Naive thymus-derived CD4-positive, alpha-beta T cell (primary cell): ENCODE measurements at places on chromosomes 13 and 19.

- H3K36me3 ChIP-seq, result no peaks in the 10 kb centered on the region
- H3K27ac ChIP-seq, result no peak overlapping the region
- no peaks in the 10 kb centered on the region for H3K27me3 ChIP-seq
- no peak overlapping the region for H3K4me3 ChIP-seq
- DNase-seq, result no peak
These were observed 9.3 kb upstream of the RPS15 start for GRCh38 chr19:1428738-1429391.

GRCh38 chr19:19550485-19550929 is 12.4 kb downstream of the CILP2 start:
- H3K4me3 ChIP-seq, result no peak overlapping the region
- no peaks in the 10 kb centered on the region for H3K27me3 ChIP-seq
- no peaks in the 10 kb centered on the region for H3K36me3 ChIP-seq
- DNase-seq, result no peak
- H3K27ac ChIP-seq, result no peak overlapping the region
- H3K4me1 ChIP-seq, result no peaks in the 10 kb centered on the region

DNA sequence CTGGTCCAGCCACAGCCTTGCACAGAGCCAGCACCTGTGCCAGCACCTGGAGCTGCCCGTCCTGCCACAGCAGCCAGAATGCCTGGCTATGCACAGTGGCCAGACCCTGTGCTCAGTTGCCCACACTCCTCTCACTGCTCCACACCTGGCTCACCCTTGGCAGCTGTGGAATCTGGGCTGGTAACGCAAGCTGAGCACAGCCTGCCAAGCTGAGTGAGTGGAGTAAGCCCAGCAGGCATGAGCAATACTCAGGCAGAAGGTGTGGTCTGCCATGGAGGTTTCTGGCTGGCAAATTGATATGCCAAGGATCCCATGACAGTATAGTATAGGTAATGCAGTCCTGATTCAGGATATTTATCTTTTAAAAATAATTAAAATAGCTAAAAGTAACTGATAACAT is 122.2 kb downstream of the PCDH9 start:
- H3K4me1 ChIP-seq, result no peaks in the 10 kb centered on the region
- no peaks in the 10 kb centered on the region for H3K27me3 ChIP-seq
- no peak for DNase-seq
- H3K4me3 ChIP-seq, result no peak overlapping the region
- no peak overlapping the region for H3K27ac ChIP-seq

DNA sequence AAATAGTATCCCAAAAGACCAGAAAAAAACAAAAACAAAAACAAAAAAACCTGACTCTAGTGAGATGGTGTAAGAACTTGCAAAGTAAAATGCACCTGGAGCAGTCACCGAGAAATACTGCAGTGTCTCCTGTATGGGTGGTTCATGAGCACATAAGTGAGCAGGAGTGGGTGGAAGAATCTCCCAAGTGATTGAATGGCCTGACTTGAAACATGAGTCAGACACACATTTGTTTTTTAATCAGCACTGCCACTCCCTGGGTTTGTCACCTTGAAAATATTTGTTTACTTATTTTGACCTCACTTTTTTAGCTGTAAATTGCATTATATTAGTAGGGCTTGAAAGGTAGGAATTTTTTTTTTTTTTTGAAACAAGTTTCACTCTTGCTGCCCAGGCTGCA is 2.0 kb downstream of the ZNF431 start:
- H3K4me3 ChIP-seq, result no peak overlapping the region
- H3K27ac ChIP-seq, result no peak overlapping the region
- H3K36me3 ChIP-seq, result no peaks in the 10 kb centered on the region
- no peaks in the 10 kb centered on the region for H3K27me3 ChIP-seq
- no peak for DNase-seq

DNA sequence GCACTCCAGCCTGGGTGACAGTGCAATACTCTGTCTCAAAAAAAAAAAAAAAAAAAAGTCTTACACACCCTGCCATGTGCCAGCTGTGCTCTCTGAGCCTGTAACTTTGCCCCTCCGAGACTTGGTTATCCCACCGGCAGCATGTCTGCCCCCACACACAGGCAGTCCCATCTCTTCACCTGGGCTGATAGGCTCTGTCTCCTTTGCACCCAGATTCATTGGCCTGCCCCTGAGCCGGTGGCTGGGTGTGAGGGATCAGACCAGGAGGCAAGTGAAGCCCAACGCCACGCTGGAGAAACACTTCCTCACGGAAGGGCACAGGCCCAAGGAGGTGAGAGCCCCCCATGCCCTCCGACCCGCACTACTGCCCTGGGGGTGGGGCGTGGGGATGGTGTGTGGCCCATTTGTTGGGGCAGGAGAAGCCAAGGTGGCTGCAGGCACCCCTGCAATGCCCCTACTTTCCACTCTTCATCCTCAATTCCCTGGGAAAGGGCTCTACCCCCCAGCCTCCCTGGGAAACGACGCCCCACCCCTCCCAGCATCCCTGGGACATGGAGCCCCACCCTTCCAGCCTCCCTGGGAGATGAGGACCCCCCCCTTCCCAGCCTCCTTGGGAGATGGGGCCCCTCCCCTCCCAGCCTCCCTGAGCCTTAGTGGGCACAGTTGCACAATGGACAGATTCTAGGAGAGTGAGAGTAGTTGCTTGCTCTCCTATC is 45.3 kb downstream of the CERS4 start:
- no peaks in the 10 kb centered on the region for H3K36me3 ChIP-seq
- no peak overlapping the region for H3K4me3 ChIP-seq
- no peaks in the 10 kb centered on the region for H3K4me1 ChIP-seq
- no peaks in the 10 kb centered on the region for H3K27me3 ChIP-seq

GRCh38 chr13:71017607-71018006 is 849.4 kb downstream of the DACH1 start:
- H3K36me3 ChIP-seq, result no peaks in the 10 kb centered on the region
- no peaks in the 10 kb centered on the region for H3K27me3 ChIP-seq
- H3K4me1 ChIP-seq, result no peaks in the 10 kb centered on the region

GRCh38 chr13:26325876-26326275 is 71.9 kb downstream of the CDK8 start:
- no peaks in the 10 kb centered on the region for H3K36me3 ChIP-seq
- no peak overlapping the region for H3K4me3 ChIP-seq
- DNase-seq, result no peak
- H3K4me1 ChIP-seq, result no peaks in the 10 kb centered on the region
- H3K27me3 ChIP-seq, result no peaks in the 10 kb centered on the region

DNA sequence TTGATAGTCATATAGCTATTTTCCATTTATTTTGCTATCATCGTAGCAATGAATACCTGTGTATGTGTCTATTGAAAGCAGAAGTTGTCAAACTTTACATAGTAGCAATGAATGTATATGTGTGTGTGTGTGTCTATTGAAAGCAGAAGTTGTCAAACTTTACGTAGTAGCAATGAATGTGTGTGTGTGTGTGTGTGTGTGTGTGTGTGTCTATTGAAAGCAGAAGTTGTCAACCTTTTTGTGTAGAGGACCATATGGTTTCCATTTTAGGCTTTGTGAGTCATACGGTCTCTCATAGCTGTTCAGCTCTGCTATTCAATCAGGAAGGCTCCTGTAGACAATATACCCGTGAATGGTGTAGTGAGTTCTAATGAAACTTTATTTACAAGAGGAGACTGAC is 20.8 kb downstream of the NLRP4 start:
- H3K36me3 ChIP-seq, result no peaks in the 10 kb centered on the region
- DNase-seq, result no peak
- H3K27ac ChIP-seq, result no peak overlapping the region
- H3K4me1 ChIP-seq, result no peaks in the 10 kb centered on the region
- no peak overlapping the region for H3K4me3 ChIP-seq

DNA sequence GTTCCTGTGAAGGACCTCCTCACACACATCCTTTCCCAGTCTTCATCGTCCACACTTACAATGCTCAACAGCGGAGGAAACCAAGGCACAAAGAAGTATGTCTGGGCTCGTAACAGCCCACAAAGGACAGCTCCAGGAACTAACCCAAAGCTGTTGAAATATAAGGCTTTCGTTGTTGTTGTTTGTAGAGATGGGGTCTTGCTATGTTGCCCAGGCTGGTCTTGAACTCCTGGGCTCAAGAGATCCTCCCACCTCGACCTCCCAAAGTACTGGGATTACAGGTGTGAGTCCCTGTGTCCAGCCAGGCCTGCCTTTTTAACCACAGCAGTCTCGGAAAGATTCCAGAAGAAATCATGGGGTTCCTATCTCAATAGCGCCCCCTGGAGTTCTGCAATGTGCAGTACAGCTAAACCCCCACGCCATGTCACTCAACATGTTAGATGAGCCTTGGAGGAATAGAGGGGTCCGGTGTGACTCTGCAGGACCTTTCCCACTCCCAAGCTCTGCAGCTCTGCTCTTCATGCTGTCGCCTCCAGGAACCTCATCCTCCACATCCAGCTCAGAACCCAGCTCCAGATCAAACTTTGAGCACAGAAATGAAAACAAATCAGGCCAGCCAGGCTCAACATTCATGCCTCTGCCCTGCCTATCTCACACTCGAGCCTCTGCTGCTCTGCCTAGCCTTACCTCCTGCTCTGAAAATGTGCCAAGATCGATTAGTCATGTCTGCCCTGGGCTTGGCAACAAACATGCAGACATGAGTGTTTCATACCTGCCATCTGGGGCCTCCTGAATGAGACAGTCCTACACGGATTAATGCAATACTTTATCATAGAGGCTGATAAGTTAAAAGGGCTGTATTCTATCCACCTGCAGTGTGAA is 7.5 kb downstream of the PLA2G4C start:
- H3K27ac ChIP-seq, result no peak overlapping the region
- no peaks in the 10 kb centered on the region for H3K4me1 ChIP-seq
- DNase-seq, result no peak
- H3K36me3 ChIP-seq, result no peaks in the 10 kb centered on the region
- no peaks in the 10 kb centered on the region for H3K27me3 ChIP-seq

DNA sequence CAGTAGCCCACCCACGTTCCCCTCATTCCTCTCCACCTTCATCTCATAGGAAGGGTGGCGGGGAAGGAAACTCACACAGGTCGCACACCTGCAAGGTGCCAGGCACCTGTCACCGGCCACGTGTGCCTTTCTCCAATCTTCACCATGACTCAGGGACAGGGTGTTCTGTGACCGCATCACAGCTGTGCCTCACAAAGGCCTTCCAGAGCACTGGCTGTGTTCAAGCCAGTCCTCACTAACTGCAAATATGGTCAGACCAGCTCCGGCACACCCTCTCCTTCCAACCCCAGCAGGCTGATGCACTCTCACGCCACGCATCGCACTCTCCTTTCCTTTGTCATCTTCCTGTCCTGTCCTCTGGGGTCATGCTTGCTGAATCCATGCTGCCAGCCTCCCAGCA is 415.9 kb downstream of the IRS2 start:
- H3K27ac ChIP-seq, result no peak overlapping the region
- no peaks in the 10 kb centered on the region for H3K4me1 ChIP-seq
- no peaks in the 10 kb centered on the region for H3K36me3 ChIP-seq
- no peak for DNase-seq

DNA sequence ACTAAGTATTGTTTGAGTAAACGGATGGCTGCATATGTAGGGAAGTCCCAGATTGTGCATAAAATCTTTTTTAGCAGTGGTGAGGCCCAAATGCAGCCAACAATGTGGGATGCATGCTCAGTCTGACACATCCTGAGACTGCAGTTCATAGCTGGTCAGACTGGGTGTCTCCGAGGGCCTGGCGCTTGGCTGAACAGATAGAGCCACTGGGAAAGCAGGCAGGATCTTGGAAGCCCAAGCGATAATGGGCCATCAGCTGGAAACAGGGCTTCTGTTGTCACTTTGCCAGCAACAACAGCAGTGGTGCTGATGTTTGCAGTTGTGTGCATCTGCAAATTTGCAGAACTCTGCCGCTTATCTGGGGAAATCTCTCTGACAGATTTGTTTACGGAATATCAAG is 36.1 kb downstream of the MTUS2 start:
- no peak for DNase-seq
- H3K4me3 ChIP-seq, result no peak overlapping the region
- H3K36me3 ChIP-seq, result no peaks in the 10 kb centered on the region
- H3K27ac ChIP-seq, result no peak overlapping the region
- no peaks in the 10 kb centered on the region for H3K4me1 ChIP-seq

DNA sequence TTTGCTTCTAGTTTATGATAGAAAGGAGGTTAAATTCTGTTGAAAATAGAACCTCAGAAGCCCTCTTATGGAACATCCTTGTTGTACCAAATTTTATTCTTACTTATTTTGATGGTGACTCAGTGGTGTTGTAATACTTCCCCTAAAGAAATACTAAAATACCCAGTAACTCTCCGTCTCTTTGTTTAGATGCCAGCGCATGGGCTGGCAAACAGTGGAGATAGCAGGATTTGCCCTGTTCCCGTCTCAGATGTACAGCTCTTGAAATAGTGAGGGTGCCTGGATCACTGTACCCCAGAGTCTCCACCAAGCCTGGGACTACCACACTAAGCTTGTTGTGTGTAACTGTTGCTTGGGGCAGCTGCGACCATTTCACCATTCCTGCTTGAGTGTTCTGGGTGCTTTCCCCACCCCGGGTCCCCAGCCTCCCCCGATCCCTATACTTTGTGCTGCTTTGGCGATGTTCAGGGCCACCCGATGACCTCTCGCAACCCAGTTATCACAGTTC is 67.0 kb upstream of the TEX29 start:
- no peak overlapping the region for H3K27ac ChIP-seq
- H3K36me3 ChIP-seq, result peaks cover 12% of the 10 kb centered on the region
- DNase-seq, result no peak
- H3K4me3 ChIP-seq, result no peak overlapping the region
- H3K27me3 ChIP-seq, result no peaks in the 10 kb centered on the region

DNA sequence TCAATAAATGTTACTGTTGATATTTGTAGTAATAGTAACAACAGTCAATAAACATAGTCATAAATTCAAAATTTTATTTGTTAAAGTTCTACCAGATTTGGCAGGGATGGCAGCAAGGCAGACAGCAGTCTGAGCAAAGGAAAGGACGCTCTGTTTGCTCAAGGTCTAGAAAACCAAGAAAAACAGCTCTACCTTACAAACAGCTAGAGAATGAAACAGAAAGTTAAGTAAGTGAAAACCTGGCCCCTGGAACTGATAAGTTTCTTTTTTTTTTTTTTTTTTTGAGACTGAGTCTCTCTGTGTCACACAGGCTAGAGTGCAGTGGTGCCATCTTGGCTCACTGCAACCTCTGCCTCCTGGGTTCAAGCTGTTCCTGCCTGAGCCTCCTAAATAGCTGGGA is 27.9 kb downstream of the ENOX1 start:
- no peaks in the 10 kb centered on the region for H3K36me3 ChIP-seq
- DNase-seq, result no peak
- H3K27ac ChIP-seq, result no peak overlapping the region
- no peak overlapping the region for H3K4me3 ChIP-seq
- H3K27me3 ChIP-seq, result no peaks in the 10 kb centered on the region

DNA sequence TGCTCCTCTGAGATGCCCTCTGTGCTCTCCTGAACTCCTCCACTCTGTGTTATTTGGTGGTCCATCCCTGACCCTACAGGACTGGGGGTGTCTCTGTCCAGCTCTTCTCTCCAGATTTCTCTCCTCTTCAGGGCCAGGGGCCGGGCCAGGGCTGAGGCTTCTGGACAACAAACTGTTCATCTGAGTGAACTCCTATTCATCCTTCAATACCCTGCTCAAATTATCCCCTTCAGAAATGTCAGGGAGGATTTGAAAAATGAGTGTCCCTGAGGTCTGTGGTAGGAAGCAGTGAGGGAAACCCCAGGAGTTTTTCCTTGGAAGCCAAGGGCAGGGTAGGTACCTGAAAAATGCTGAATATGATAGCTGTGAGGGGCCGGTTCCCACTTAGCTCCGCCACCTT is 7.6 kb downstream of the PDE4C start:
- peaks cover under 1% of the 10 kb centered on the region for H3K27me3 ChIP-seq
- no peak for DNase-seq
- no peaks in the 10 kb centered on the region for H3K4me1 ChIP-seq
- no peak overlapping the region for H3K27ac ChIP-seq
- no peaks in the 10 kb centered on the region for H3K36me3 ChIP-seq
- no peak overlapping the region for H3K4me3 ChIP-seq
